Right cardiac atrium (tissue), 5 donors: ENCODE measurements at places on chromosomes 16 and 17. TPM values are rescaled to one million over a fixed set of nuclear protein-coding genes. Genes with fewer than 3 reads are reported as not detected.

The MPV17L gene
- 7.2 TPM for total RNA-seq

The OR2C1 gene
- total RNA-seq: not detected

DNA sequence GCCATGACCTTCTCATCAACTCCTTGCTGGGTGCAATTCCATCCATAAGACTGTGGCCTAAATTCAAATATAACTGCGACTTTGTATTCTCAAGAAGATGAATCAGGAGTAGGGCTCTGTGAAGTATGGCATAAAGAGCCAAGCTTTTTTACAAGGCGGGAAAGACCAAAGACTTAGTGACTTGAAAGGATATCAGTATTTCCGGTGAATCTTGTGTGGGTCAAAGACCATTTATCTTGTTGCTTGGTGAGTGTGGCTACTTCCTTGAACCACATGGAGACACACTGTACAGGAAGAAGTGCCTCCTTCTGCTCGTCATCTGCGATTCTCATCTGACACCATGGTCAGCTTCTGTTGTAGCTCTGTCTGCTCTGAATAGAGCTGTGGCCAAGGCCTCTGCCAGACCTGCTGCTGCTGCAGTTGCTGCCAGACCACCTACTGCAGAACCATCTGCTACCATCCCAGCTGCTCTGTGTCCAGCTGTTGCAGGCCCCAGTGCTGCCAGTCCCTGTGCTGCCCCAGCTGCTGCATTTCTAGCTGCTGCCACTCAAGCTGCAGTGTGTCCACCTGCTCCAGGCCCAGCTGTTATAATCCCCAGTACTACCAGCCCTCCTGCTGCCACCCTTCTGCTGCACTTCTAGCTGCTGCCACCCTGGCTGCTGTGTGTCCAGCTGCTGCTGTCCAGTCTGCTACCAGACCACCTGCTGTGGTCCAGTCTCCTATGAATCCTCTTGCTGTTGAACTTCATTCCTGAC lies 6.1 kb upstream of the KRTAP2-4 start:
- no peak for DNase-seq

The CNGB1 gene
- total RNA-seq: not detected

DNA sequence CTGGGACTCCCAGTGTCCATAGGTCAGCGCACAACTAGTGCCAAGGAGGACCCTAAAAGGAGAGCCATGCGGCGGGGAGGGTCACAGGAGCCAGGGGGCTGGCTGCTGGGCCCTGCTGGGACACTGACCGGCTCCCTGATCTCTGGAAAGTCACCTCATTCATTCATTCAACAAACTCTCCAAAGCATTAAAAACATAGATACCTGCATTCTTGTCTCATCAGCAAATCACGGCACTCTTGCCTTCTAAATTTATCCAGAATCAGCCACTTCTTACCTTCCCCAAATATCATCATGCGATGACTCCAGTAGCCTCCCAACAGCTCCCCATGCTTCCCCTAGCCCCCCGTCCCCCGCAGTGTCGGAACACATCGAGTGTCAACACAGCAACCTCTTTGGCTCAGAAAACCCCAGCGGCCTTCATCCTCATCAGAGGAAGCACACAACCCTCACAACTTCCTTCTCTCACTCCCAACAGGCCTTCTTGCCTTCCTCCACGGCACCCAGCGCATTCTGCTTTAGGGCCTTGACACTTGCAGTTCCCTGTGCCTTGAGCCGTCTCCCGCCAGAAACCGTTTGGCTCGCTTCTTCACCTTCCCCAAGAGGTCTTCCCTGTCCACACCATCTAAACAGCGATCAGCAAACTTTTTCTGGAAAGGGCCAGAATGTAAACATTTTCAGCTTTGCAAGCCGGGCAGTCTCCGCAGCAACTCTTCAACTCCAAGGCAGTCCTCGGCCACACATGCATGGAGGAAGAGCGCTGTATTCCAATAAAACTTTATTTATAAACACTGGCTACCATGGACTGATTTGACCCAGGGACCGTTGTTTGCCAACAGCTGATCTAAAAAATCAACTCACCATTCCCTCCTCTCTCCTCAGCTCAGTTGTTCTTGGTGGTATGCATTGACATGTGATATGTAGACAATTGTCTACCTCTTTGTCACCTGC lies 119.5 kb upstream of the TNRC6C start:
- no peak for DNase-seq

The PTX4 gene
- total RNA-seq: 0.18 TPM

GRCh38 chr16:24900230-24900629 lies 54.5 kb downstream of the SLC5A11 start:
- DNase-seq: no peak

The PRSS33 gene
- total RNA-seq: not detected

The KRT14 gene
- total RNA-seq: not detected

The HS3ST3B1 gene
- 2.0 TPM for total RNA-seq

DNA sequence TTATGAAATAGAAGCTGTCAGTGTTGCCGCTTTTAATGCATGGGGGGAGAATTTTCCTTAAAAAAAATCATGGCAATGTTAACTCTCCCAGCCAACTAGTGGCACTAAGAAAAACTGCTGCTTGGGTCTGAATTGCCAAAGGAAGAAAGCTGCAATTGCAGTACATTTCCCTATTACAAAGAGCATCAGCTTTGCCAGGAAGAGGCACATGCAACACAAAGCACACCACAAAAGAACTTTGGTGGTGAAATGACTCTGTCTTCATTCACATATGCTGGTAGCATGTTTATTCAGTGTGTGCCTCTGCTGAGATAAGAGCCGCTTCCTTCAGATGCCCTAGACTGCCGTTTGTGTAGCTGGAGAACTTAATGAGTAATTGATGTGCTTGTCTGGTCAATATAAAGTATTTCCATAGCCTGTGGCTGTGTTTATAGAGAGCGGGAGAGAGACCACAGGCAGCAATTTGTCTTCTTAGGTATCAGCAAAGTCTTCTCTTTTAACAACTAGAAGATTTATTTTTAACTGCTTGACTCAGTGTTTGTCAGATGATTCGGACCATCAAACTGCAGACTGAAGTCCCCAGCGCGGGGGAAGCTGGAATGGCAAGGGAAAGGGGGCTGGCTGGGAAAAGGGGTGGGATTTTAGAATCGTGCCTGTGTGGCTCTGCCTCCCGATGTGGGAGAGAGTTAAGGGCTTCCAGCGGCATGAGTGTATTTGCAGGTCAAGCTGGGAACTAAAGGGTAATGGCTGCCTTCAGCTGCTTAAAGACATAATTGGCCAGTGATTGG lies 115.1 kb downstream of the MRTFB start:
- DNase-seq: peak; percentile 72

GRCh38 chr16:69328854-69329316 lies 1.5 kb downstream of the PDF start:
- no peak for DNase-seq

GRCh38 chr16:68319185-68319908 lies 8.5 kb downstream of the PRMT7 start:
- DNase-seq: no peak

GRCh38 chr16:68792465-68793324 lies 50.6 kb upstream of the TANGO6 start:
- DNase-seq: no peak

DNA sequence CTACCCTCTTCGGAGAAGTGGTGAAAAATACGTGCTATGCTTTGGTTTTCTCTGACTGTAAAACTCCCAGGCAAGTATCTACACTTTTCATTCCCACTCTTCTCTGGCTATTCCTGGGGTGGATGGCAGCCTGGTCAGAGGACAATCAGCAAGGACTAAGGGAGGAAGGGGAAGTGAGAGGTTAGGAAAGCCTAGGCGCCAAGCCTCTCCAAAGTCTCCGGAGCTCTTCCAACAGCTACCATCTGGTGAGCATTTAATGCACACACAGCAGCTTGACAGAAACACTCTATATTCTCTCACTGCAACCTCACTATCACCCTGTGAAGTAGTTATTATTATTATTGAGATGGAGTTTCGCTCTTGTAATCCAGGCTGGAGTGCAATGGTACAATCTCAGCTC lies 65.1 kb downstream of the WSCD1 start:
- no peak for DNase-seq

DNA sequence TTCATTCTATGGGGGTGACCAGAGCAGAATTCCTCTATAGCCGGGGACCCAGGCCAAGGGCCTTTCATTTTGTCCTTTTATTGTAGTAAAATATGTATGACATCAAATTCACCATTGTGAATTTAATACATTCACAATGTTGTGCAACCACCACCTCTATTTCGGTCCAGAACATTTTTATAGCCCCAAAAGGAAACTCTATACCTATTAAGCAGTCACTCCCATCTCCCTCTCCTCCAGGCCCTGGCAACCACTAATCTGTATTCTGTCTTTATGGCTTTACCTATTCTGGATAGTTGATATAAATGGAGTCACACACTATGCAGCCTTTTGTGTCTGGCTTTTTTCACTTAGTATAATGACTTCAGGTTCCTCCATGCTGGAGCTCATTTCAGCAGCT lies 9.7 kb upstream of the TNS4 start:
- DNase-seq: no peak
